ENCODE measurements at places on chromosomes 3 and 15. TPM values are rescaled to one million over a fixed set of nuclear protein-coding genes. Genes with fewer than 3 reads are reported as not detected.

GRCh38 chr3:159764490-159765029, 224.1 kb upstream of the IL12A start:
- DNase-seq: no peak

DNA sequence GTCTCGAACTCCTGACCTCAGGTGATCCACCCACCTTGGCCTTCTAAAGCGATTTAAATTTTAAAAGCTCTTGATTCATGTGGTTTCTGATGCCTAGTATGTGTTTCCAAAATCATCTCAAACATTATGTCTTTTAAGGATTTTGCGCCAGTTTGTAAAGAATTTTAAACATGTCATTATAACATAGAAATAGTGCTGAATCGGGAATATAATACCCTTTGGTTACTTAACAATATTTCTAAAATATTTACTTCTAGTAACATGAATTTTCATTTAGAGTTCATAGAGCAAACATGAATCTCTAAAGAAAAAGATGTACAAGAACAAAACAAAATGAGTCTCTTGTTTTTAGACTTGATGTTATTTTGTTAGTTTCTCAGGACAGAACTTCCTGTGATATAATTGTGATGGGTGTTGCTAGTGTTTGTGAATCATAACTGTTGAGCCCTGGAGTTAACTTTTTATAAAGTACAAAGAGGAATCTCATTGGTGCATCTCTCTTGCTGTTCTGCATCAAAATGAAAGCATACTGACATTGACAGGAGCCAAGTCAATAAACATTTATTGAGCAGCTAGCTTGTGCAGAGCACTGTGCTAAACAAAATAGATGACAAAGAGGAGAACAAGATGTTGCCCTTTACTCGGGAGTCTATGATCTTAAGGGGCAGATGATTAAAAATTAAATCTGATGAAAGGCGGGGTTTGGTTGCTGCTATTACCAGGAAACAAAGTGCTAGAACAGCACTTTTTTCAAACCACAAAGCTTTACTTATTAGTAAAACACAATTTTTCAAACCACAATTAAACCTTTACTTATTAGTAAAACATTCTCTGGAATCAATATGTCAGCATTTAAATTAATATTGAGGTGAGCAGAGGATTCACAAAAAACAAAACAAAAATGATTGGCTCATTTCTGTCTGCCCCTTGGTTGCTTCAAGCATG, 73.4 kb downstream of the MME start:
- peak; percentile 63 for DNase-seq

- DNase-seq: no peak
Measured at GRCh38 chr15:85910834-85911233, 116.1 kb upstream of the KLHL25 start.

The ROPN1B gene
- not detected for total RNA-seq

DNA sequence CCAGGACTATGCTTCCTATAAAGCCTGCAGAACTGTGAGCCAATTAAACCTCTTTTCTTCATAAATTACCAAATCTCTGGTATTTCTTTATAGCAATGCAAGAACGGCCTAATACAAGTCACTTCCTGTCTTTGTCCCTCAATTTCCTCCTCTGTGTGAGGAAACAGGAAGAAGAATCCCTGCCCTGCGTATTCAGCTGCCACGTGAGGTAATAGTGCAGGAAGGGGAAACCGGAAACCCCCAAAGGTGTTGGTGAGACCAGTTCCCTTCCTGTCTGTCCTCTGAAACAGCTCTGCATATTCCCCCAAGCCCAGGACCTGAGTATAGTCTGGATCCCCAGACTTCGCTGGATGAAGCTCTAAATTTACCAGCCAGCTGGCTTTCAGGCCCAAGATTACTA, 18.1 kb upstream of the PTPN23 start:
- DNase-seq: no peak

The SLC38A3 gene
- not detected for total RNA-seq

- peak; percentile 81 for DNase-seq
Measured at GRCh38 chr15:45162771-45163507, 24.8 kb downstream of the SHF start.

- no peak for DNase-seq
Measured at GRCh38 chr3:194474675-194475074, 12.1 kb downstream of the ATP13A3 start.

GRCh38 chr3:122825460-122825859, 30.6 kb downstream of the SLC49A4 start:
- DNase-seq: no peak

DNA sequence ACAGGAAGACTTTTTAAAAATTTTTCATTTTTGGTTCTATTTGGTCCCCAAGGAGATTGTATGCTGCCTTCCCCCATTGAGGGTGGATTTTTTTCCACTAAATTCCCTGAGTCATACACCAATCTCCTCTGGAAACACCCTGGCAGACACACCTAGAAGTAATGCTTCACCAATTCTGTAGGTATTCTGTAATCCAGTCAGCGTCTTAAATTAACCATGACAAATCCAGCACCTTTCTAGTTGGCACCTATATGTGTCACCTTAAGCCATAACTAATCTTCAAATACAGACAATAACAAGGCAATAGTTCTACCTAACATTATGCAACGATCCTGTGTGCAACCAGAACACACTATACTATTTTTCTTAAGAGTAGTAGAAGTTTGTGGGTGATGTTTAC, 459.1 kb upstream of the NDN start:
- no peak for DNase-seq

DNA sequence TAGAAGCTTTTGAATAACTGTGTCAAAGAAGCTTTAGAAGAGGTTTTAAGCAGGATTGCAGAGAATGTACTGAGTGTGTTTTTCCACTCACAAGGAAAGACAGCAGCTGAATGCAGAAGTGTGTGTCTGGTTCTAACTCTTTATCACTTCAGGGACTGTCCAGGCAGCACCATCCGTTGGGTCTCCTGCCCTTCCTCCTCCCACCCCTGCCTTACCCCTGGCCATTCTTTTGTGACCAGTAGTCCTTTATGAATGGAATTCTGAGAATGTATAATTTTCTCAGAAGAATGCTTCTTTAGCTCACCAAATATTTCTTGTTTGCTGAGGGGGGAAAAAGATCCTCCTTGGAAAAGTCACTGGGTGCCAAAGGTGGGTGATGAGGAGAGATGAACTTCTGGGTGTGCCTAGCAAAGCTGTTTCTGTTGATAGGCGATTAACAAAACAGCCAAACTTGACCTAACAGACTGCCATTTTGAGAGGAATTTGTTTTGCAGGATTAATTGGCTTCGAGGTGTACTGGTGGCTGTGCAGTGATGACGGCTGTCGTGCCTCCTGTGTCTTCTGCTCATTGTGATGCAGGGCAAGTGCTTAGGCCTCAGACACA, 70.9 kb downstream of the IGF1R start:
- DNase-seq: no peak

GRCh38 chr3:35690271-35690670, 50.9 kb downstream of the ARPP21 start:
- no peak for DNase-seq

The GALNT15 gene
- 8.4 TPM for total RNA-seq

GRCh38 chr15:57227166-57227565, 149.1 kb upstream of the CGNL1 start:
- no peak for DNase-seq

The C3orf80 gene
- 0.86 TPM for total RNA-seq

GRCh38 chr3:47399531-47400270, 18.9 kb downstream of the PTPN23 start:
- DNase-seq: peak; percentile 71

- no peak for DNase-seq
Measured at GRCh38 chr3:24096695-24097290, 151.7 kb downstream of the NR1D2 start.

DNA sequence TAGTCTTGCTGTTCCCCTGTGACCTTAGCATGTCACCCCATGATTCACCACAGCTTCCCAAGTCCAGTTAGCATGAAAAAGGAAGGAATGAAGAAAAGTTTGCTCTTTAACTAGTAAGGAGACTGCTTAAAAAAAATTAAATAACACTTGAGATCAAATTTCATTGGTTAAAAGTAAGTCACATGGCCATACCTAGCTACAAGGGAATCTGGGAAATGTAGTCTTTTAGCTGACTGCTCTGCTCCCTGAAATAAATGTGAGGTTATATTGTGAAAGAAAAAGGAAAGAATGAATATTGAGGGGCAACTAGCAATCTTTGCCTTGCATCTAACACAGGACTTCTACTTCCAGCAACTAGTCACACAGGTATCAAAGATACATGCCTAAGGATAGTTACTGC, 84.7 kb upstream of the LRRN1 start:
- no peak for DNase-seq

GRCh38 chr3:11625376-11626083, 18.2 kb downstream of the VGLL4 start:
- no peak for DNase-seq

- DNase-seq: peak; percentile 96
Measured at GRCh38 chr15:71707230-71708050, 102.9 kb upstream of the NR2E3 start.

The LRRC3B gene
- not detected for total RNA-seq

The GOLGA8Q gene
- total RNA-seq: 0.43 TPM

The CKMT1A gene
- not detected for total RNA-seq

GRCh38 chr3:160649596-160649995, 27.4 kb upstream of the ARL14 start:
- no peak for DNase-seq

All from fibroblast of villous mesenchyme (primary cell).